ENCODE measurements at places on chromosomes 2 and 18. TPM values are rescaled to one million over a fixed set of nuclear protein-coding genes. Genes with fewer than 3 reads are reported as not detected.

The FHOD3 gene
- 59.7 TPM for total RNA-seq

The FIGN gene
- total RNA-seq = 2.9 TPM

DNA sequence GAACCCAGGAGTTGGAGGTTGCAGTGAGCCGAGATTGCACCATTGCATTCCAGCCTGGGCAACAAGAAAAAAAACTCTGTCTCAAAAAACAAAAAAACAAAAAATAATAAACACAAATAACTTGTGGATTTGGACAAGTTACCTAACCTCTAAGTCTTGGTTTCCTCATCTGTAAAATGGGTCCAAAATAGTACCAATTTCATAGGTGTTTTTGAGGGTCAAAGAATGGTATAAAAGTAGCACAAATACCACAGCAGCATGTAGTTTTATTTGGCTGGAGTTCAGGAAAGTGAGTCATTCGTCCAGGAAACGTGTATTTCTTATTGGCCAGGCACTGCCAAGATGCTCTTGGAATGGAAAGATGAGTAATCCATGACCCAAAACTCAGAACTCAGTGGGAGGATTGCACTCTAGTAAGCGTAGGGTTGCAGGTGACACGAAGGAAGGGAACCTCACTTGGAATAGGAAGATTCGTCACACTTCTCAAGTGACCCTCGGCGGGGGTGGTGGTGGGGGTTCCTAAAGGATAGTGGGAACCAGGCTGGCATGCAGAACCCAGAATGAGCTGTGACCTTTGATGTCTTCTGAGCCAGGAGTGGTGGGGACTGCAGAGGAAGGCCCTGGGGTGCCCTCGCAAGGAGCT, 24.4 kb downstream of the GRHL1 start:
- DNase-seq = peak; percentile 81

- DNase-seq = no peak
Observed at GRCh38 chr18:13202571-13202970, 16.0 kb upstream of the LDLRAD4 start.

The DSG1 gene
- 26.5 TPM for total RNA-seq

DNA sequence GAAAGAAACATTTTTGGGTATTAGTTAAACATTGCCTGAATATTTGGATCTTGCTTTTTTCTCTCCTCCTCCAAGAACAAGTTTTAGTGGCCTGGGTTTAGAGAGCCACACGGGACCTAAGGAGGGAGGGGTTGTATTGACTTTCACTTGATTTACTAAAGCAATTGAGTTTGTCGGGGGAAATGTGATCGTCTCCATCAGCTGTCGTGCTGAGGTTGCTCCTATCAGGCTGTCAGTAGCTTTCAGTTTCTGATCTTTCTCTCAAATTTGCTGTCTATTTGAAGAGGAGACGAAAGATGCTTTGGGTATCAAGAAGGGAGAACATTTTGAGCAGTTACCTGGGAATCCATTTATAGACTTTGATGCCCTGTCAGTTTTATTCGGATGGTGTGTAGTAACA, 106.0 kb downstream of the SETBP1 start:
- DNase-seq = no peak

All from umbilical cord (tissue), 2 donors.